Stimulated activated CD4-positive, alpha-beta T cell treated with anti-CD3 and anti-CD28 coated beads, TNF-alpha, amount 100 ng/mL, for 48 hours (primary cell): ENCODE measurements at places on chromosomes 6 and 20.

DNA sequence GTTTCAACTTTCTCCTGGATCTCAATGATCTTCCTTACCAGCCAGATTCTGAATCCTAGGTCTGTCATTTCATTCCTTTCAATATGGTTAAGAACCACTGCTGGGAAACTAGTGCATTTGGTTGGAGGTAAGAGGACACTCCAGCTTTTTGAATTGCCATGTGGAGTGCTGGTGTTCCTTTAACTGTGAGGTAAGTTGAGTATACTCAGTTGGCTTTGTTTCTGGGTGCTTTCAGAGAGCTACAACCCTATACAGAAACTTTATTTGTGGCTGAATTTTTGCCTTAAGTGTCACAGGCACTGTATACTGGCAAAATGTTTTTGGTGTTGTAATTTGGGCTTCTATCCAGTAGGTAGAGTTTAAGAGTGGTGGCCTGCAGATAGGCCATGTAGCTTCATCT, 175.8 kb downstream of the TBC1D32 start:
- DNase-seq = no peak

GRCh38 chr6:129583866-129584265, 126.1 kb downstream of the ARHGAP18 start:
- DNase-seq = no peak

- DNase-seq = no peak
Observed at GRCh38 chr6:20498041-20498385, 36.2 kb upstream of the CDKAL1 start.

- DNase-seq = no peak
Observed at GRCh38 chr6:56959094-56959493, 4.2 kb downstream of the BEND6 start.

DNA sequence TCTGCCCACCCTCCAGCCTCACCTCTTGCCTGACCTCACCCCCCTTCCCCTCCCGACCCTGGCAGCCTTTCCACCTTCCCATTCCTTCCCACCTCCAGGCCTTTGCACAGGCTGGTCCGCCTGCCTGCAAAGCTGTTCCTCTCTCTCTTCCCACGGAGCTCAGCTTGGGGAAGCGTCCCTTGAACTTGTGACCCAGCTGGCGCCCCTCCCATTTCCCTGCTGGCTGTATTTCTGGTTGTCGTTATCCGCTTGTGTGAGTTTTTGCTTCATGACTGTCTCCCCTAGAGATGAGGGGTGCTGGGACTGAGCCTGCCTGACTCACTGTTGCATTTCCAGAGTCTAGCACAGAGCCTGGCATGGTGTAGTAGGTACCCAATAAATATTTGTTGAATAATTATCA, 32.5 kb downstream of the VSTM2L start:
- DNase-seq = no peak

DNA sequence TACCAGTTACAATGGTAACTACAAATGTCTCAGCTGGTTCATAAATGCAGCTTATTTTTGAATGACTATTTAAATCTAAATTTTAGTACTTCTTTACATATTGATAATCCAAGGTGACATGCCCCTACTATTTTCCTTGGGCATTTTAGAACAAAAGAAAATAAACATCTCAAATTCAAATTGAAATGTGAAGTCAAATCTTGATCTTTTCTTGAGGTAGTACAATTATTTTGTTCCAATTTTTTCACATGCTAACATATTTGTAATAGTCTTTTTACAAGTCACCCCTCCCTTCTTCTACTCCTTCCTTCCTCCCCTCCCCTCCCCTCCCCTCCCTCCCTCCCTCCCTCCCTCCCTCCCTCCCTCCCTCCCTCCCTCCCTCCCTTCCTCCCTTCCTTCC, 370.1 kb upstream of the MMS22L start:
- no peak for DNase-seq

DNA sequence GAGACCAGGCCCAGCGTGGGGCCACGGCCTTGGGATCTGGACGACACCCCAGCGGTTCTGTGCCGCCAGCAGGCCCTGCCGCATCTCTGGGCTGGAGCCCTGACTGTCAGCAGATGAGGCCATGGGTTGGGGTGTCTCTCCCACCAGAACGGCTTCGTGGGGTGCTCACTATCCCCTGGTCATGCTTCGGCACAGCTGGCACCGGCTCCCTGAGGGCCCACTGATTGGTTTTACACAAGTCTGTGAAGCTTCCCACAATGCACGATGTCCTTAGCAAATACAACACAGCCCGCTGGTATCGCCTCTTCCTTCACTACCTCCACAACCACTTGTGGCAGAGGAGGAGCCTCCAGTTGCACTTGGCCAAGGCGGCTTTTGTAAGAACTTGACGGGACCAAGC, 94.3 kb downstream of the THBS2 start:
- DNase-seq = no peak

DNA sequence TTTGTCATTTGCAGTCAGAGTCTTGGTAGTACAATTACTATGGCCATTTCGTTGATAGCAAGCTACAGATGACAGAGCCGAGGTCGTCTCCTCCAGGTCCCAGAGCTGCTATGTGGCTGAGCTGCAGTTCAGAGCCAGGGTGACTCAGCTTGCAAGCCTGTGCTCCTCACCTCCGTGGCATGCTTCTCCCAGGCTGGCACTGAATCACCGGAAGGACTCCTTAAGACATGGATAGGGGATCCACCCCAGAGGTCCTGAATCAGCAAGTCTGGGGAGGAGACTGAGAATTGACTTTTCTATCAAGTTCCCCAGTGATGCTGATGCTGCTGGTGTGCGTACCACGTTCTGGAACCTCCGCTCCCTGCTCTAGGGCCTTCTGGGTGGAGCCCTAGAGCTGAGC, 291.2 kb downstream of the CDH26 start:
- no peak for DNase-seq

GRCh38 chr6:14265049-14266021, 147.8 kb downstream of the CD83 start:
- DNase-seq = no peak

- DNase-seq = no peak
Observed at GRCh38 chr20:23226612-23227265, 123.9 kb upstream of the NXT1 start.
